H9 (cell line): ENCODE measurements at places on chromosomes 7 and 10.

- DNase-seq, result no peak
These were observed 3.2 kb downstream of the ACADSB start for GRCh38 chr10:123011987-123012386.

GRCh38 chr7:81469153-81469868, 300.5 kb downstream of the HGF start:
- no peak for DNase-seq

- DNase-seq, result no peak
These were observed 44.0 kb upstream of the FAM133B start for GRCh38 chr7:92634205-92634604.

DNA sequence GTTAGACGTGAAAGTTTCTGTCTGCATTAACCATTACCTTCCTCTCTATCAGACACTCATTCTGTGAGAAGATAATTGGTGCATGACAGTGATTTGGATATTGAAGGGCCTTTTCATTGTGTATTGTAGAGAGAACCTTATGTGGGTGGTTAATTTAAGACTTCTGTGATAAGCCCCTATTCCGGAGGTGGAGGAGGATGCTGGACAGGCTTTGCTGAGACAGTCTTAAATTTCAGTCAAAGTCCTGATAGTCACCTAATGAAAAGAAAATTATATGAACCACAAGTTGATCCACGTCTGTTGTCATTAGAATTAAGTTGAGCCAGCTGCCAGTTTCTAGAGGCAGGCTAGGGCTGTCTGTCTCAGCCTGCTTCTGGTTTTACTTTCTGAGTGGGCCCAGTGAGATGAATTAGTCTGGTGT, 62.9 kb downstream of the CELF2 start:
- no peak for DNase-seq

DNA sequence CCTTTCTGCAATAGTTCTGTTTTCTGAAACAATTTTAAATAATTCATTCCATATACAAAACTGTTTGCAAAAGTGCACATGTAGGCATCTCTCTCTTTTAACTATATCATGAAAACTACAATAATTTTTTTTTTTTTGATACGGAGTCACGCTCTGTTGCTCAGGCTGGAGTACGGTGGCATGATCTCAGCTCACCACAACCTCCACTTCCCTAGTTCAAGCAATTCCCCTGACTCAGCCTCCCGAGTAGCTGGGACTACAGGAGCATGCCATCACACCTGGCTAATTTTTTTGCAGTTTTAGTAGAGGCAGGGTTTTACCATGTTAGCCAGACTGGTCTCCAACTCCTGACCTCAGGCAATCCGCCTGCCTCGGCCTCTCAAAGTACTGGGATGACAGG, 44.0 kb upstream of the SEMA3A start:
- no peak for DNase-seq

DNA sequence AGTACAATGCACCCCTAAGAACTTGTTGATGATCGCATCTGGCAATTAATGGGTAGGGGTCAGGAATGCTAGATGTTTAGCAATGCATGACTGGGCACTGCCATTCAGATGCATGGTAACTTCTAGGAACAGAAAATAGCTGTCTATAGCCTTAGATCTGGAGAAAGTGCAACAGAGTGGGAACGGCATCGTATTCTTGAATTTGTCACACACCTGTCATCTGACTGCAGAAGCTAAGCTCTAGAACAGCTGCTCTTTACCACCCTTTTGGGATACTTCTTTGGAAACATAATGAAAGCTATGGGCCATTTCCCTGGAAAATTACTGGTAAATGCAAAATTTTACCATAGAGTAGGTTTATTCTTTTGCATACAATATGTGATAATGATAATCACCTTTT, 118.1 kb downstream of the SLC25A13 start:
- no peak for DNase-seq
